Psoas muscle (tissue), 8 donors: ENCODE measurements at places on chromosomes 7 and 10. TPM values are rescaled to one million over a fixed set of nuclear protein-coding genes. Genes with fewer than 3 reads are reported as not detected.
A peak's percentile ranks its signal among the peaks of the same experiment; 100 is the strongest.

The ABHD11 gene
- 7.4 TPM for polyA plus RNA-seq

The CYP2W1 gene
- polyA plus RNA-seq, result not detected

DNA sequence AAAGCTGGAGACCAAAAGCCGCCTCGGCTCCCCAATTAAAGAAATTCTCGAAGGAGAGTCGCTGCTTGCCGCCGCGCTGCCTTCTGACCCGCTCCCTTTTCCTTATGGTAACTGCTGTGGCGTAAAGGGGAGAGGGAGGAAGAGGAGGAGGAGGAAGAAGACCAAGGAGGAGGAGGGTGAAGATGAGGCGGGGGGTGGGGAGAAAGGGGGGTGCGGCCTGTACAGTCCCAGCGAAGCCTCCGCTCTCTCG is 388 bp downstream of the CNOT4 start:
- no peak for DNase-seq

GRCh38 chr10:21810582-21811244 is 192.8 kb downstream of the DNAJC1 start:
- no peak for DNase-seq

- DNase-seq, result no peak
Measured at GRCh38 chr7:32293833-32294232, 196.3 kb downstream of the LSM5 start.

DNA sequence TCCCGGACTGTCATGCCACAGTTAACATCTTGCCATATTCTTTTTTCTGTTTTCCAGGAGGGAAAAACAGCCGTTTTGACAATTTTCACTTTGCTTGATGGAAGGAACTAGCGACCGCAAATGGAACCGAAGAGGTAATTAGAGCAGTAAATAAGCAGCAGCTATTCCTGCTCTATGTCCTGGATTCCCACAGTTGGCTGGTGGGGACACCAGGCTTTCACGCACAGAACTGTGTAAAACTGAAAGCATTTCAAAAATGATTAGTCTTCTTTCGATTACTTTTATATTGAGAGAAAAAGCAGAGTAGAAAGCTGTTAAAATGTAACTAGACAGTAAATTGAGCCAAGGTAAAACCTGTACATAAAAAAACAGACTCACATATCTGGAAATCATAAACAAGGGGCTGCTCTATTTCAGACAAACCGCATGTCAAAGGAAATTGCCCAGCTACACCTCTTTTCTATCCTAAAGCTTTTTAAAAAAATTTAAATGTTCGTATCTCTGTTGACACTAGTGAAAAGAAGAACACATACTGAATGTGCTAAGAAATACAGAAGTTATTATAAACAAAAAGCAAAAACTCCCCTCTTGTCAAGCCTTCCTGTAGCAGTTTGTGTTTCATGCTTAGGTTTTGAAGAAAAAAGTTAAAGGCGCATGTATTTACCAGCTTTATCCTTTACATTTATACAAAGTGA is 93.4 kb downstream of the RNF216 start:
- no peak for DNase-seq

GRCh38 chr10:79449181-79450146 is 4.0 kb upstream of the ZCCHC24 start:
- DNase-seq, result peak; percentile 76

- DNase-seq, result no peak
Measured at GRCh38 chr10:51139176-51139575, 64.9 kb downstream of the PRKG1 start.

DNA sequence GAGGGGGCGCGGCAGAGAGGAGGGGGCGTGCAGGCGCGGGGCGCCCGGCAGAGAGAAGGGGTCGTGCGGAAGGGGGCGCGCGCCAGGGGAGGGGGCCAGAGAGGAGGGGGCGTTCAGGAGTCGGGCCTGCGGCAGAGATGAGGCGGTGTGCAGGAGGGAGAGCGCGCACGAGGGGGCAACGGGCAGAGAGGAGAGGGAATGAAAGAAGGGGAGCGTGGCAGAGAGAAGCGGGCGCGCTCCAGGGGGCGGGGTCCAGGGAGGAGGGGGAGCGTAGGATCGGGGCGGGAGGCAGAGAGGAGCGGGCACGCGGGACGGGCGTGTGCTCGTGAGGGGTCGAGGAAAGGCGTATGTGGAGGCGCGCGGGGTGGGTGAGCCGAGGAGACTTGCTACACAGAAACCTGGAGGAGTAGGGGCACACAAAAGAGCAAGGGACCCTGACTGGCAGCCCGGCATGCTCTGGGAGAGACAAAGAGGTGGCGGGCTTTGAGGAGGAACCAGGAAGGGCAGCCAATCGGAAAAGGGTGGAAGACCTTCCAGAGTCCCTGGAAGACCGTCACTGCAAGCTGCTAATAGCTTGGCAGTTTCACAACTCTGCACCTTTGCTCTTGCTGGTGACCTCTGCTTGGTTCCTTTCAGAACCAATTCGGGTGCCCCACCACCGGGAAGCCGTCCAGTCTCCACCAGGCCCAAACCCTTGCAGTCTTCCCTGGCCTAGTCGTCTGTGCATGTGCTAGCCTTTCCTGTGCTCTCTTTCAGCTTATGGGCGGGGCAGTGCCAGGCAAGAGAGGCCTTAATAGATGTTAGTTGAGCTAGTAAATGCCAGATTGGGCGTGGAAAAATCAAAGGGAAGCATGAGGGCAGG is 639 bp downstream of the DYDC2 start:
- DNase-seq, result no peak

DNA sequence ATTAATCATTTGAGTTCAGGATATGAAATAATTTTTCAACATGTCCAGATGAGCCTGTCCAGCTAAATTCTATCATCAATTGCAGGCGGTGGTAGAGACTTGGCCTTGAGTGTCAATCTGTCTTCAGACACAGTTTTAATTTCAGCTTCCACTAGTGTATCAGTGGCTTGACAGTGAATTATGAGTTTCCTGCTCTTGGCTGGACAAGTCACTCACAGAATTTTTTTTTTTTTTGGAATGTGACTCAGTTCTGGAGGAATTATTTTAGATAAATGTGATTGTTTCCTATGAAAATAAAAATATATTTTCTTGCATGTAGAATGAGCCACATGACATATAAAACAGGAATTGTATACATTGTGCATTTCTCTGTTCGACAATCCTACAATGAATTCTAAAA is 319.9 kb upstream of the AKR1E2 start:
- DNase-seq, result no peak

- no peak for DNase-seq
Measured at GRCh38 chr10:105170521-105170920, 529.4 kb downstream of the SORCS3 start.

The WAPL gene
- polyA plus RNA-seq, result 20.0 TPM

The BICC1 gene
- polyA plus RNA-seq, result 7.6 TPM

DNA sequence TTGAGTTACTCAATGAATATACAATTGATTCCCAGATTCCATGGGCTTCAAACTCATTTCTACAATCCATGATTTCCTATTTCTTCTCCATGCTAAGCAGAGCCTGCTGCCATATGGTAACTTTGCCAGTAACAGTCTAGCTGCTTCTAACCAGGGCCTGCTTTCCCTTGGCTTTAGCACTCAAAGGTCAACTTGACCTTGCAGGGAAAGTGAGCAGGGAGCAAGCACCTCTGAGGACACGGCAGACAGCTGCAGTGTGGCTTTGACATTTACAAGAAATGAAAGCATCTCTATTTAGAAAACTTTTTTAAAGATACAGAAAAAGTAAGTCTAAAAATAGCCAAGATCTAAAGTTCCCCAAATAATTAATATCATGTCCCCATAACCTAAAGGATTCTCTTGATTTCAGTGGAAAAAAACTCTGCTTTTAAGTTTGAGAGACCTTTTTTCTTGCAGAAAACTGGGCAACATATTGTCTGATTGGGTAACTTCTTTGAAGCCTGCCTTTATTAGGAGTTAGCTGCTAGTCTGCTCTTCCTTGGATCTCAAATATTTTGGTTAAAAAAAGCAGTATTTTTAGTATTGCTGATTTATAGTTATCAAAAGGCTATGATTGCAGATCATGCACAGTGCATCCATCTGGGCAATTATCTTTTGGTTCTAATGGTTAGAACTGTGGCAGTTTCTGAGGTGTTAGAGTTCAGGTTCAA is 257.9 kb downstream of the AHR start:
- no peak for DNase-seq

- no peak for DNase-seq
Measured at GRCh38 chr10:75736889-75737579, 305.6 kb downstream of the LRMDA start.

DNA sequence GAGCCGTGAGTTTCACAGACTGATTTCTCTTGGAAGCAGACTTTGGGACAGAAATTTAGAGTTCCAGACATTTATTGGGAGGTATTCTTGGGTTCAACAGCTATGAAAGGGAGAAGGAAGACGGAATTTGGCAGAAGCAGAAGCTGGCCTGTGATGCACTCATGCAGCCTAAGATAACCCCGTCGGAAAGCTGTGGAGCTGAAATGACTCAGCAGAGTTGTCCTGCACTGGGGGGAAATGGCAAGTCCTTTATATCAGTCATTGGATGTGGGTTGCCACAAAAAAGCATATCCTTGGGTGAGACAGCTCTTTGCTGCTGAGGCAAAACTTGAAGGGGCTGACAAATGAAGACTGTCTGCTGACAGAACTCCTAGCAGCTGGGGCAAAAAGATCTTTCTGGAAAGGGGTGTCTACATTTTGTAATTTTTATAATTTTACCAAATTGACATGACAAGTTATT is 11.5 kb upstream of the MICU1 start:
- DNase-seq, result peak; percentile 62

DNA sequence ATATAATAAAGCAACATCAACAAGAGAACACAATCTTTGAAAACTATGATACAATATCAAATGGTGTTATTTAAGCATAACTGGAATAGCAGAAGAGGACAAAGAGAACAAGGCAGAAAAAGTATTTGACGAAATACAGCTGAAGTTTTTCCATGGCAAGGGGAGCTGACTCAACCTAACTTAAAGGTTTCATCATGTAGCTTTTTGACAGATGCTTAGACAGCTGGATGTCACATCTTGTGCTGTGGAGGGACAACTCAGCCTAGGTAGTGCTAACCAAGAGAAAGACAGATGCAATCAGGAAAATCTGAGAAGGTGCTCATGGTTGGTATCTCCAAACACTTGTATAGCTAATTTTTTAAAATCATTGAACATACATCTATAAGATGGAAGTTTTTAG is 208.2 kb downstream of the TFEC start:
- no peak for DNase-seq

The VSTM2A gene
- polyA plus RNA-seq, result 0.01 TPM

GRCh38 chr7:13778967-13779366 is 210.5 kb downstream of the ETV1 start:
- no peak for DNase-seq

The TMEM229A gene
- not detected for polyA plus RNA-seq

DNA sequence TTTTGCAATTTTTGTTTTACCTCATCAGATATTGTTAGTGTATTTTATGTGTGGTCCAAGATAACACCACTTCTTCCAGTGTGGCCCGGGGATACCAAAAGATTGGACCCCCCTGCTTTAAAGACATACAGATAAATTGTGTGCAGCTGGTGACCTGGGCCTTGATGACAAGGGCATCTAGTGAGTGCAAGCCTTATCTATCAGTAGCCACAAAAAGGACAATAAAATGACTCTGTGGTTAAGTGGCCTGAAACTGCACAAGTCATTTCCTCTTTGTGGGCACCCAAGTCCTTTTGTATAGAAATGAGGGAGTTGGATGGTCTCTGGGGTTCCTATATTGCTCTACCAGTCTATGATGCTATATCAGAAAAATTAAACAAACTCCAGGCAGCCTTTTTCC is 98.1 kb downstream of the PARD3 start:
- no peak for DNase-seq

DNA sequence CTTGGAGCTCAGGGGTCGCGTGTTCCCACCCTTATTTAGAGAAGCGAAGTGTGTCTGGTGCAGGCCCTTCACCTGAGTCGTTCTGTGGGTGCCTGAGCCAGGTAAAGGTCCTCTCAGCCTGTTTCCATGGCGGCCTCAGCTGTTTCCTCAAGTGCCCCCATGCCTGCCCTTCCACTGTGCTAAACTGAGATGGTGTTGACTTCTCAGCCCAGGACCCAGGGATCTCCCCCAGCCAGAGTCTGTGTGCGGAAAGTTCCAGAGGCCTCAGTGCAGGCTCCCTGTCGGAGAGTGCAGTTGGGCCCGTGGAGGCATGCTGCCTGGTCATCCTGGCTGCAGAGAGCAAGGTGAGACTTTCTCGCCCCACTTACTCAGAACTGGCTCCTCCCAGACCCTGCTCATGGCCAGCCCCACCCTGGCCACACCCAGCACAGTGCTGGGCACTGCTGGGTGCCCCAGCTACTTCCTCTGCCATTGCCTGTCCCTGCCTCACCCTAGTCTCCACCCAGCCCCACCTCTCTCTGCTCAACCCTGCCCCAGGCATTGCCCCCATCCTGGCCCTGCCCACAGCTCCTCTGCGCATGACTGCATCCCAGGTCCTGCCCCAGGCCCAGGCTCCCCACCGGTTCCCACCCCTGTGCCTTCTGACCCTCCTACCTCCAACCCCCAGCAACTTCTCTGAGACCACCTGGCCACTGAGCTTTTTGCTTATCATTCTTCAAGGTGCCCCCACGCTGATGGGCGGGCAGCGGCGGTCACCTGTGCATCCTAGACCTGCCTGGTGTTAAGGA is 20.3 kb downstream of the NACAD start:
- DNase-seq, result no peak

The KCNIP2 gene
- 1.1 TPM for polyA plus RNA-seq

The NUTM2A gene
- 0.49 TPM for polyA plus RNA-seq

DNA sequence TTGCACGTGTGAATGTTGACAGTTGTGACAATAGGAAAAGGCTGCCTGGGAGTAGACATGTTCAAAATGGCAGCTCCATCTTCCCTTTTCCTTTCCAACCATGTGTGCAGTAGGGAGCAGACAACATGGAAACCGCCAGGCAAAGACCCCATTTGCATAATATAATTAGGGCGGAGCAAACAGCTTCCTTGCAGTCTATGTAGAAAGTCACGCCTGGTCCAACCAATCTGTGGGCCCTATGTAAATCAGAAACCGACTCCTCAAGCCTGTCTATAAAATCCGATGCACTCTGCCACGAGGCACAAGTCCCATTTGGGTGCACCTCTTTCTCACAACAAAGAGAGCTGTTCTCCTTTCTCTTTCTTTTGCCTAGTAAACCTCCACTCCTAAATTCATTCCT is 19.6 kb downstream of the NEBL start:
- no peak for DNase-seq

The WIPF3 gene
- 3.3 TPM for polyA plus RNA-seq

DNA sequence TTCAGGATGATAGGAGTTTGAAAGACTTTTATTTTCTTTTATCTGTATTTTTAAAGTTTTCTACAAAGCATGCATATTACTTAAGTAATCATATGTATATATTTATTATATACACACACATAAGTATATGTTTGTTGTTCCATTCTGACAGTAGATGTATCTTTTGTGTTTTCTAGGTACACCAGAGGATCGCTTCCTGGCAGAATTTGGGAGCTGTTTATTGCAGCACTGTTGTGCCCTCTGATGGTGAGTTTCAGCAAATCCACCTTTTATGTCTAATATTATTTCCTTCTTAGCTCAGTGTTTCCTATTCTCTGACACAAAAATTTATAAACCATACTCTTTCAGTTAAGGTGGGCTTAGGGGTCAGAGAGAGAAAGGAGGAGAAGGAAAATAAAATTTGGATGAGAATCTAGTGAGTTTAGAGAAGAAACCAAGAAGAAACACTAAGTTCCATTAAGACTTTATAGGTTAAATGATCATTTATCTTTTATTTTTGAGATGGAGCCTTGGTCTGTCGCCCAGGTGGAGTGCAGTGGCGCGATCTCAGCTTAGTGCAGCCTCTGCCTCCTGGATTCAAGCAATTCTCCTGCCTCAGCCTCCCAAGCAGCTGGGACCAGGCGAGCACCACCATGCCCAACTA is 59.2 kb upstream of the OIT3 start:
- DNase-seq, result no peak

GRCh38 chr7:121401896-121402295 is 5.8 kb upstream of the FAM3C start:
- DNase-seq, result no peak

GRCh38 chr7:131556909-131557651 is 652 bp upstream of the PODXL start:
- no peak for DNase-seq
